Dermis lymphatic vessel endothelial cell (primary cell): ENCODE measurements at places on chromosomes 13 and 19. TPM values are rescaled to one million over a fixed set of nuclear protein-coding genes. Genes with fewer than 3 reads are reported as not detected.

The KLF2 gene
- 4.0 and 16.1 TPM in 2 replicates for total RNA-seq

The VSTM2B gene
- not detected in 2 replicates for total RNA-seq

The SPRED3 gene
- 0.22 and 0.26 TPM in 2 replicates for total RNA-seq

The TEX101 gene
- not detected in 2 replicates for total RNA-seq

The ZNF880 gene
- 20.6 and 25.8 TPM in 2 replicates for total RNA-seq

The UBE2L5 gene
- total RNA-seq: not detected in 2 replicates

The DIRAS1 gene
- total RNA-seq: 0.17 and 0.33 TPM in 2 replicates
